Kasumi-1 (cell line): ENCODE measurements at places on chromosomes 13 and 19.

DNA sequence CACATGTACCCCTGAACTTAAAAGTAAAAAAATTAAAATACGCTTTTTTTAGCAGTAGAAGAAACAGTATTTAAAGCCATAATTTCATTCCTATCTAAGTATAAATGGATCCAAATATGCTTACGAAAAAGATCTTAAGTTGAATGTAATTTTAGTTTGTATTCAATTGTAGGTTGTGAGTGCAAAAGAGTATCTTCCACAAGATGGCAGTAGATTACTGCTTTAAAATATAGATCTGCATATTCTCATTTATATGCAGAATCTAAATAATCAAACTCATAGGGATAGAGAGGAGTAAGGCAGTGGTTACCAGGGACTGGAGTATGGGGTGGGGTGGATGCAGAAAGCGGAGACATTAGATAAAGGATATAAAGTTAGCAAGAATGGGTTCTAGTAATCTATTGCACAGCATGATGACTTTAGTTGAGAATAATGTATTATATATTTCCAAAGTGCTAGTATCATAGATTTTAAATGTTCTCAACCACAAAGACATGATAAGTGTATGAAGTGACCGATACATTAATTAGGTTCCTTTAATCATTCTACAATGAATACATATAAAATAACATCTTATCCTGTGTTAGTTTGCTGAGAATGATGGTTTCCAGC, 14.2 kb downstream of the OR7A17 start:
- peak; percentile 38 for DNase-seq

DNA sequence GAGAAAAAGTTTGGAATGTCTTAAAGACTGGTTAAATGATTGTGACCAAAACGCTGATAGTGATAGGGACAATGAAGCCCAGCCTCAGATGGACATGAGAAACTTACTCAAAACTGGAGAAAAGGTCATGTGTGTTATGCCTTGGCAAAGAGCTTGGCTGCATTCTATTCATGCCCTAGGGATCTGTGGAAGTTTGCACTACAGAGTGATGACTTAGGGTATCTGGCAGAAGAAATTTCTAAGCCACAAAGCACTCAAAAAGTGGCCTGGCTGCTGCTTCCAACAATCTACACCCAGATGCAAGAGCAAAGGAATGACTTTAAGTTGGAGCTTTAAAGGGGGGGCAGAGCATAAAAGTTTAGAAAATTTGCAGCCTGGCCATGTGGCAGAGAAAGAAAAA, 521.3 kb downstream of the UQCRFS1 start:
- DNase-seq = no peak

DNA sequence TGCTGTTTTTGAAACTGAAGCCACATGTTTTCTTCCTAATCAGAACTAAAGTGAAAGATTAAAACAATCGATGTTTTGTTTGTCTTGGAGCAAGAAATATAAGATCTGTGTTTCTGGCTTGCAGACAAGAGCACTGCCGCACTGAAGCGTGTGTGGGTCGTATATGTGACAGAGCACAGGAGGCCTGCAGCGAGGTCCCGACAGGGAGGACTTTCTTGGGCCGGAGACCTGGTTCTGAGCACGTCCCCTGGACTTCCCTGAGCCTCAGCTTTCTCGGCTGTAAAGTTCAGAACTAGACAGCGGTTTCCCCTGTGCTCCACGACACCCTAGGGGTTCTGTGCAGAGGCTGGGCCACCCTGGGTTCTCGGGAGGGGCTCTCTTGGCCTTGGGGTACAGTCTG, 60.5 kb downstream of the GADD45B start:
- DNase-seq = no peak

- DNase-seq = peak; percentile 60
Measured at GRCh38 chr19:32201636-32202051, 143.8 kb upstream of the ZNF507 start.

GRCh38 chr19:38831142-38831605, 420 bp downstream of the ECH1 start:
- DNase-seq = no peak

- DNase-seq = no peak
Measured at GRCh38 chr13:36217456-36217855, 3.1 kb upstream of the SOHLH2 start.

DNA sequence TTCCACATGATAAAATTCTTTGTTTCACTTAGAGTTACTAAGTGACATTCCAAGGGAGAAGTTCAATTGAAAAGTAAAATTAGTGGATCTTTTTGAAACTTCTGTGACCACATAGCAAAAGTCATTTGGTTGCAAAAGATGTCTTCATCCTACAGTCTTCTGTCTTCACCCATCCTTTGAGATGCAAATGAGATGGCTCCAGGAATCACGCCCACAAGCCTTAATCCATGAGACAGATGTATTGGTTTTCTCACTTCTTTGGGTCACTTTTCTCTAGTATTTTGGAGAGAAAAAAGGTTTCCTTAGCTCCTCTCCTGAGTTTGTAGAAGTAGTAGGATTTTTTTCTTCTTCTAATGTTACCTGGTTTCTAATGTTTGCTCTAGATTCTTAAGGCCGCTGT, 259.5 kb upstream of the SLC10A2 start:
- DNase-seq = no peak

DNA sequence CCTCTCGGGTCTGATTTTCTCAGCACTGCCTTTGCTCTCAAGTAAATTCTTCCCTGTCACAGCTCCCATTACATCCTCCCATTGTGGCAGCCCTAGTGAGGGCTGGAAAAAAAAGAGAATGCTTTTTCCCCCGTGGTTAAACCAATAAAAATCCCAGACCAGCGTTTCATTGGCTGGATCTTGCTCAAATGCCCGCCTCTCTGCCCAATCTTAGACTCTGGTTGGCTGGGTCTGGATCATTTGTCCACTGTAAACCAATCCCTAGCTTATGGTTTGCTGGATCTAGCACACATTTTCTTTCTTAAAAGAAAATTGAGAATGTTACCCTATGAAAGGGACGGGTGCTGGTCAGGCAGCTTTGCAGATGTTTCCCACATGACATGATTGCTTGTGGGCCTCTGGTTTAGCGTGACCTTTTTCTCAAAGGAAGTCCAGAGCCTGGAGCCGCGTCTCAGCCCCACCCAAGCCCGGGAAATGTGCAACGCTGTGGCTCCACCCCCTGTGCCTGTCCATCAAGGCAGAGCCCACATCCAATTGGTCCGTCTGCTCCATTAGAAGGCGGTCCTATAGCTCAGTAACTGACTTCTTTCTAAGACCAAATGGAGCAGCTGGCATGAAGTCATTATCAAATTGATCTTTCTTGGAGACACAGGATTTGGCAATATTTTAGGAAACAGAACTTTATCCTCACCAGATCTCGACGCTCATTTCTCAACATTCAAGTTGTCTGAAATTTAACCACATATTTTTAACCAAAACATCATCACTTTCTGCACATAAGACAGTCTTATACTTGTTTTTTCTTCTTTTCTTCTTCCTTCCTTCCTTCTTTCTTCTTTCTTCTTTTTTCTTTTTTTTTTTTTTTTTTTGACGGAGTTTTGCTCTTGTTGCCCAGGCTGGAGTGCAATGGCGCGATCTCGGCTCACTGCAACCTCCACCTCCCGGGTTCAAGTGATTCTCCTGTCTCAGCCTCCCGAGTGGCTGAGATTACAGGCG, 2.6 kb upstream of the MCEMP1 start:
- peak; percentile 51 for DNase-seq

DNA sequence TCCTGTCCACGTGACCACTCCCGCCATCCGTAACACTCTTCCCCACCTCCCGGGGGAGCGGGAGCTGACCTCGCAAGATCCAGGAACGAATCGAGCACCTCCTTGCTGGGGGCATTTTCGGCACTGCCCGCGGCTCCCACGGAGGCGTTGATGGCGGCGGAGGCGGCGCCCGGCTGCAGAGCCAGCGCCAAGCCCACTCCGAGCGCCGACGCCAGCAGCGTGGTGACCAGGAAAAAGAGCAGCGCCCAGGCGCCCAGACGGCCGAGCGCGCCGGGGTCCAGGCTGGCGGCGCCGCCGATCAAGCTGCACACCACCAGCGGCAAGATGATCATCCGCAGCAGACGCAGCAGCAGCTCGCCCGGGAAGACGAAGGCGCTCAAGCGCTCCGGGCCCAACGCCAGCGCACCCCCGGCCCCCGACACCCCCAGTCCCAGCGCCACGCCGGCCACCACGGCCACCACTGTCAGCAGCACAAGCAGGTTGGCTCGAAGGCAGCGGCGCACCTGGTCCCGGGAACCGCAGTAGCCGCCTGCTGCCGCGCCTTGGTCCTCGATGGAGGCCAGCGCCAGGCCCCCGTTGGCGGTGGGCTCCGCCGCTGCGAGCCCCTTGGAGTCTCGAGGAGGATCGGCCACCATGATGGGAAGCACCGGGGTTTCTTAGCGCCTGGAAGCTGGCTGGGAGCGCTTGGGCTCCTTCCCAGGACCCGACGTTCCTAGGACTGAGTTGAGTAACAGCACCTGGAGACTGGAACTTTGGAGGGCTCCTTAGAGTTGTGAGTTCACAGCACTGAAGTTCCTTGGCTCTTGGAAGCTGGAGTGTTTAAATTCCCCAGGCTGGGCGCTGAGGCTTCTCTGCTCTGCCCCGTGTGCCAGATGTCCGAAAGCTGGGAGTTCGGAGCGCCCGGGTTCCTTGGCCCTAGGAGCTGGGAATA, 798 bp downstream of the SLC1A5 start:
- DNase-seq = peak; percentile 35
